Stimulated activated CD4-positive, alpha-beta T cell treated with anti-CD3 and anti-CD28 coated beads, Interleukin-4, amount 100 ng/mL, for 4 hours (primary cell): ENCODE measurements at places on chromosomes 1 and 21.

DNA sequence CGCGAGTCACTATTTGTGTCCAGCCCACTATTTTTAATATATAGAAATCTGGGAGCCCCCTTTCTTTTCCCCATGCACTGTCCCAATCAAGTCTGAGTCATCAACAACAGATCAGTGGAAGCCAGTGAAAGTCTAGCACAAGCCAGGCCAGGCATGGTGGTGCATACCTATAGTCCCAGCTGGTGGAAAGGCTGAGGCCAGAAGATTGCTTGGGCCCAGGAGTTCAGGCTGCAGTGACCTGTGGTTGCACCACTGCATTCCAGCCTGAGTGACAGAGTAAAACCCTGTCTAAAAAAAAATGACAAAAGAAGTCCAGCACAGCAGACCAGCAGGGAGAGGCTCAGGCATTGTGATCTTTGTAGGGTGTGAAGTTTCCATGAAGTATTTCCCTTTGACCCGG, 9.0 kb upstream of the RPL5 start:
- DNase-seq: no peak

- no peak for DNase-seq
Observed at GRCh38 chr1:182861994-182862393, 22.8 kb downstream of the DHX9 start.

DNA sequence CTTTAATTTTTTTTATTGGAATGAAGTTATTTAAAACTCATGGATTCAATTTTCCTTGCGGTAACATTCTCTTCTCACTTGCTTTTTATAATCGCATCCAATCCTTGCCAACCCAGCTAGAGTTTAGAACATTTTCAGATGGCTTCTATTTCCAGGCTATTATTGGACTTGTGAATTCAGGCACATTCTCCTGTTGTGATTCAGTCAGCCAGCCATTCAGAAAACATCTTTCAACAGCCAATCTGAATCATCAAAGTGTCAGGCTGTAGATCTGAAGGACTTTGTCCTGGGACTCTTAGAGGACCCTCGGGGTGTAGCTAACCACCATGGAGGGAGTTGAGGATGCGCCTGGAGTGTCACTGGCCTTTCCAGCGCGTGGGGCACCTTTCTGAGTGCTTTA, 92.4 kb downstream of the PRDM2 start:
- DNase-seq: no peak

- DNase-seq: no peak
Observed at GRCh38 chr1:25145775-25146393, 86.4 kb downstream of the SYF2 start.

GRCh38 chr1:105337420-105337819, 1587.7 kb downstream of the AMY1C start:
- DNase-seq: no peak

DNA sequence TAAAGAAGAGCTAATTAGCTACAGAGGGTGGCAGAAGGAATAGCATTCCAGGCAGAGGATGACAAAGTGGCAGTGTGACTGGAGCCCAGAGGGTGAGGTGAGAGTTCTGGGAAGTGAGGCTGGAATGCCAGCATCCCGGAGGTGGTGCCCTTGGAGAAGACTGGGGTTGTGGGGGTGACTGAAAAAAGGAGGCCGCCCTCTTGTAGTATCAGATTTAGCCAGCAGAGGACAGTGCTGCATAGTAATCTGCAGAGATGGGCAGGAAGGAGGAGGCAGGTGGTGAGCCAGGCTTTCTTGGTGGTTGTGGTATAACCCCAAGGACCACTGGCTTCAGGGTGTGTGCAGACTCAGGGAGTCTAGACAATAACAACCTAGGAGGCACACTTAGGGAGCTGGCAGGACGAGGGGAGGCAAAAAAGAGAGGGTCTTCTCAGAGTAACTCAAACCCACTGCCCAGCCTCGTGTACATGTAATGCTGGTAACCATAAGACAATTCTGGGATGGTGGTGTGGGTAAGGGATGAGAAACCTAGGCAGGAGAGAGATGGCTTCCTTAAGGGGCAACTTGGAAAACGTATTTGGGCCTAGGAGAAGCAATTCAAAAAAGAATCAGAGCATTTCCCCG, 30.5 kb downstream of the MROH7 start:
- DNase-seq: peak; percentile 39

DNA sequence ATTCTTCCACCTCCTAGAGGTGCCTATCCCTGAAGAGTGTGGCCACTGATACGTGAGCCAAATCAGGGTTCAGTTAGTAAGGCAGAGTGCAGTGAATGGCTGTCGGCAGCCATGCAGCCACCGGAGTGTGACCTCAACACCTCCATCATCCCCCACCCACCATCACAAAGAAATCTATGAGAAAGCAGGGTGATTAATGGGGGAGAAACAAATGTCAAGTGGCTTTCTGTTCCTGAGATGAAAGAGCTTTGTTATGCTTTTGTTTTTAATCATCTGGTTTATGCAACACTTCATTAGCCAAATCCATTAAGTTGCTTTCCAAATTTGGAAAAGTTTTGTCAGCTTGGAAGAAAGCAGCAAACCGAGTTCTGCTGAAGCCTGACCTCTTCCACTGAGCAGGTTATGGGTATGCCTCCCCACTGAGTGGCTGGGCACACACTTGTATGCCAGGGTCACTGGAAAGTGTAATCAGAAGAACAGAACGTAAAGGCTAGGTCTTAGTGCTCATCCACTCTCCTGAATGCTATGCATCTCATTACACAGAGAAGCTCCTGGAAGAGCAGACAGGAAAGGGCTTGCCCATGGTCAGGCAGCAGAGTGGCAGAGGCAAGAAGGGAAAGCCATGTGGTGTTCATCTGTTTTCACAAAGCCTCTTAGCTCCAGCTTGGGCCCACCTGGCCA, 57.1 kb upstream of the ATP1B1 start:
- peak; percentile 15 for DNase-seq

DNA sequence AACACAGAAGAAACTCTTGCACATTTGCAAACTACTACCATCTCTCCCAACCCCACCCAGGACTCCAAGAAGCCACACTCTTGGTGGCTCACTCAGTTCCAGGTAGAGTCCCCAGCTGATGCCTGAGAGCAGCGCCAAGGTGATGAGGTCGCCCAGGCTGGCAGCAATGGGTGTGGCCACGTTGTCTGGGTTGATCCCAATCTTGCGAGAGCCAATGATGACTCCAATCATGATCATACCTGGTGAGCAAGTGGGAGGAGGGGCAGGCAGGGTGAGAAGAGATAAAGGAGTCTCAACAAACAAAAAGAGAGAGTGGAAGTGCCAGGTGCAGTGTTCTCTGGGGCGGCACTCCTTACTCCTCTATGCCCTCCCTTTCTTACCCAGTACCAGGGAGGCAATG, 14.4 kb downstream of the SLC41A1 start:
- no peak for DNase-seq

GRCh38 chr1:53608071-53608470, 130.9 kb downstream of the GLIS1 start:
- no peak for DNase-seq

DNA sequence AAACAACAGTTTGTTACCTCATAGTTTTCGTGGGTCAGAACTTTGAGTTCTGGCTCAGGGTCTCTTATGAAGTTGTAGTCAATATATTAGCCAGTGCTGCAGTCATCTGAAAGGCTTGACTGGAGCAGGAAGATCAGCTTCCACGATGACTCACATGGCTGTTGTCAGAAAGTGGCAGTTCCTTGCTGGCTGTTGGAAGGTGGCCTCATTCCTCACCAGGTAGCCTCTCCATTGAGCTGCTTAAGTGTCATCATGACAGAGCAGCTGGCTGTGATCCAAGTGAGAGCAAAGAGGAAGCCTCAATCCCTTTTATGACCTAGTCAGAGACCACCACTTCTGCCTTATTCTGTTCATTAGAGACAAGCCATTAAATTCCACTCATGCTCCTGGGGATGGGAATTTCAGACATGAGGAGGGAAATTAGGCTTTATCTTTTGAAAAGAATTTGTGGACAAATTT, 5.6 kb downstream of the OSBPL9 start:
- DNase-seq: no peak

- DNase-seq: no peak
Observed at GRCh38 chr1:162868972-162869371, 8.0 kb upstream of the CCDC190 start.

GRCh38 chr1:110436635-110437034, 14.3 kb upstream of the PROK1 start:
- no peak for DNase-seq

DNA sequence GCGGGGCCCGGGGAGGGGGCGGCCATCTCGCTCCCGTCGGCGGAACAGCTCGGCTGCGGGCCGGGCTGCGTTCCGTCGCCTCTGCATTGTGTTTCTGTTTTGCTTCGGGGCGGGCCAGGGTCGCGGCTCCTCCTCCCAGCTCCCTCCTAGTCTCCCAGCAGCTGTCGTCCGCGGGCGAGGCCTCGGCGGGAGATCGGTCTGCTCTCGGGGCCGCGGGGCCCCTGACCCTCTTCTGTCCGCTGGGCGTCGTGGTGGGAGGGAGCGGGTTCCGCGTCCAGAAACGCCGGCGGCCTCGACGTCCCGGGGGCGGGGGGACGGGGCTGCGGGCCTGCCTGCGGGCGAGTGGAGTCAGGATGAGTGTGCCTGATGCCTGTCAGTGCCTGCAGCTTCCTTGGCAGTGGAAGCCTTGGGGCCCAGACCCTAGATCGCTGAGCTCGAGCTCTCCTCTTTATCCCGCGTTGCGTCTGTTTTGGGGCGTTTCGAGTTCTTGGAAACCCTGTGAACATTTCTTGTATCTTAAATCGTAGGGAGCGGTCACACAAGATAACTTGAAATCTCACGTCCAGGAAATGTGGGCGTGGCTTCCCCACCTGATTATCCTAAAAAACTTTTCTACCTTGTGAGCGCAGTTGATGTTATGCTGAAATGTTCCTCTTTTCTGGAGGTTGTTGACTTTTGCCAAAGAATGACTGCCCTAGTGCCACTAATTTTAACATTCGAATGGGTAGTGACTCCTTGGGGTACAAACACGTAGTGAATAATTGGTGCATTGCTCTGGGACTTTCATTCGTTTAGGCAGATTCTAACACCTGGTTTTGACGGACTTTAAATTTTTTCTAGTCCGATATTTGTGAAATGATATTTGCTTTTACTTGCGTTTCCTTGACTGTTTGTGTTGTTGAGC, 676 bp downstream of the MORC3 start:
- no peak for DNase-seq

DNA sequence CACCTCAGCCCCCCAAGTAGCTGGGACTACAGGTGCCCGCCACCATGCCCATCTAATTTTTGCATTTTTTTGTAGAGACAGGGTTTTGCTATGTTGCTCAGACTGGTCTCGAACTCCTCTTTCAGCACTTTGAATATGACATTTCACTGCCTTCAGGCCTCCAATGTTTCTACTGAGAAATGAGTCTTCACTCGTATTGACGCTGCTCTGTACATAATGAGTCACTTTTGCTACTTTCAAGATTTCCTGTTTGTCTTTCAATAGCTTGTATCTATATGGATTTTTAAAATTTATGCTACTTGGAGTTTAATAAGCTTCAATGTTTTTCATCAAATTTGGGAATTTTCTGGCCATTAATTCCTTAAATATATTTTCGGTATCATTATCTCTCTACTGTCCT, 64.7 kb downstream of the GORAB start:
- no peak for DNase-seq

GRCh38 chr1:173405834-173406233, 71.3 kb upstream of the PRDX6 start:
- DNase-seq: no peak

GRCh38 chr1:1163538-1164070, 10.1 kb upstream of the TTLL10 start:
- no peak for DNase-seq

GRCh38 chr1:204567071-204567470, 50.9 kb downstream of the MDM4 start:
- no peak for DNase-seq

DNA sequence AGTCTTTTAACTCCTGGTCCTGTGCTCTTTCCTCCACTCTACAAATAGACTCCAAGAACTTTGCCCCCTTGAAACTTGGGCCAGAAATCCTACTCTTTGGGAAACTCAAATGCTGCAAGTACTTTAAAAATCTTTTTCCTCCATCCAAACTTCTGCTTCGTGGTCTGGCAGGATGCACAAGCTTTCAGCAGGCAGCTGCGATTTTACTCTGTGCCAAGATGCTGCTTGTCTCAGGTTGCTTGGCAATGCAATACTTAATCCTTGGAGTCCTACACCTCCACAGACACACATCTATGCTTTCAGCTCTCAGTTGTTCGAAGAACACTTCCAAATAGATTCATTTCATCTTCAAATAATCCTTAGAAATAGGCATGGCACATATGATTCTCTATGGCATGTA, 435.3 kb upstream of the USP24 start:
- DNase-seq: no peak

DNA sequence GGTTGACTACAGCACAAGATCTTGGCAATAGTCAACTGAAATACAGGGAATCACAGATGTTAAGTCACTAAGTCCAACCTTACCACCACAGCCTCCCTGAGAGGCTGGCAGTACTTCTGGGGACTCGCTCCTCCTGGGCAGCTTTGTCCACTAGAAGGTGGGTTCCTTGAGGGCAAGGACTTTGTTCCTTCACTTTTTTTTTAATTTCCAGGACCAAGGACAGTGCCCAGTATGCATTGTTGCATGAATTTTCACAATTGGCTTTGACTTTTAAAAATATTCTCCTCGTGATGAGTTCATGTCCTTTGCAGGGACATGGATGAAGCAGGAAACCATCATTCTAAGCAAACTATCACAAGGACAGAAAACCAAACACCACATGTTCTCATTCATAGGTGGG, 96.7 kb upstream of the IGSF21 start:
- DNase-seq: no peak

- DNase-seq: no peak
Observed at GRCh38 chr21:41024746-41025254, 143.2 kb upstream of the BACE2 start.

- no peak for DNase-seq
Observed at GRCh38 chr1:116152950-116153691, 41.9 kb downstream of the MAB21L3 start.

GRCh38 chr1:48688102-48688760, 88.5 kb downstream of the BEND5 start:
- no peak for DNase-seq

DNA sequence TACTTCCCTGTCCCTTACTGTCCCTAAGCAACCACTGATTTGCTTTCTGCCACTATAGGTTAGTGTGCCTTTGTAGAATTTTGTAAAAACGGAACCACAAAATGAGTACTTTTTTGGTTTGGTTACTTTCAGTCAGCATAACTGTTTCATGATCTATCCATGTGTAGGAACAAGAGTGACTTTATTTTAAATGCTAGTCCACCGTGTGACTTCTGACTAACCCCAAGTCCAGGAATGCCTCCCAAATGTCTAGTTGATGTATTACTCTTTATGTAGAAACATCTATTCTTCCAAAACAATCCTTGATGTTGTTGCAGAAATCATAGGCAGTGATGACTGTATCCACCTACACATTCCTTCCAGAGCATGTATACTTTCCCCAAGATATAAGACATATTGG, 21.3 kb downstream of the ATPAF1 start:
- no peak for DNase-seq
